ENCODE measurements at places on chromosomes 5 and 9. TPM values are rescaled to one million over a fixed set of nuclear protein-coding genes. Genes with fewer than 3 reads are reported as not detected.

The OMD gene
- 19.6 TPM for total RNA-seq

DNA sequence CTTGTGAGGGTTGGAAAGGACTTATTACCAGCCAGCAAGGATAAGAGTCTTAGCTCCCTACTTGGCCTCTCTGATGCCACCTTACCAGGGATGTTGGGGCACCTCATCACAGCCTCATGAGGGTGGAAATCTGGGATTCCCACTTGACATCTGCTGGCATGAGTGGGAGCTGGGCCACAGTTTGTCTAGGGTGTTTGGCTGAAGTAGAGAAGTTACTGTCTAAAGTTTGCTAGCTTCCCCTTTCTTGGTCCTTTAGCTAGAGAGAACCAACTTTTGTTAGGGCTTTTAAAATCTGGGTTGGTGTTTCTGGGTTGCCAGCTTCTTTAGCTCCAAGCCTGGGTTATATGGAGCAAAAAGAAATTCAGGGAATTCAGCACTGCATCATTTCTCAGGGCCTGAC is 57.5 kb upstream of the GNA14 start:
- DNase-seq, result no peak

- DNase-seq, result no peak
Measured at GRCh38 chr9:75552941-75553340, 337.5 kb upstream of the PCSK5 start.

The AGTPBP1 gene
- total RNA-seq, result 54.8 TPM

The CARD6 gene
- 9.6 TPM for total RNA-seq

The GLRA1 gene
- not detected for total RNA-seq

DNA sequence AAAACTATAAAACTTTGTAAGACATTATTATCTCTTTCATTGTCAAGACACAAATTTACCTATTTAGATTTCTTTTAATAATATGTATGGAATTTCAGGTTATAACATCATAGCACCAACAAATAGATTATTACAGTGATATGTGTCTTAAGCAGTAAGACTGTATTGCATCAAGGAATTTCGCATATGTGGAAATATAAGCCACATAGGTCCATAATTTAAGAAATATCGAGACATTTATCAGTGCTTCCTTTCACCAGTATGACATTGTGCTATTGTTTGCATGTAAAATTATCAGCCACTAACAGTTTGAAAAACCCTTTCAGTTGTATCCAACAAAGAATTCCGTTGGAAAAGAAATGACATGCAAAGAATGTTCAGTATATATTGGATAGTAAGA is 186.7 kb upstream of the RASA1 start:
- DNase-seq, result no peak

The SLC34A1 gene
- not detected for total RNA-seq

The HSD17B3 gene
- 1.8 TPM for total RNA-seq

GRCh38 chr9:5582835-5583195 is 46.1 kb upstream of the RIC1 start:
- peak; percentile 81 for DNase-seq

The PTCH1 gene
- total RNA-seq, result 8.7 TPM

DNA sequence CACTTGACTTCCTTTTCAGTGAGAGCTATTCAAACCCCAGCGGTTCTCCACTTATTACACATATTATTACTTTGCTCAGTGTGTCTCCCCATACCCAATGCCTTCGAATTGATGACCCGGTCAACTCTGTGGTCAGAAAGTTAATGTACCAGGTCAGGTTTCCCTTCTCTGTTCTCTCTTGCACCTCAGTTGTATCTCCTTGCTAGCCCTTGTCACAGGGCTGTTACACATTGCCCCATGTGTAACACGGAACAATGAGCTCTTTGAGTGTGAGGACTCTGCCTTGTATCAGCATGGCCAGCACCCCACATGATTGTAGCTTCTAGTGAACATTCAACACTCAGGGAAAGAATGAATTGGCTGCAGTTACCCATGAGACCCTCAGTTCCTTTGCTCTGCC is 73.6 kb downstream of the DOCK2 start:
- no peak for DNase-seq

The SUSD3 gene
- 1.0 TPM for total RNA-seq

DNA sequence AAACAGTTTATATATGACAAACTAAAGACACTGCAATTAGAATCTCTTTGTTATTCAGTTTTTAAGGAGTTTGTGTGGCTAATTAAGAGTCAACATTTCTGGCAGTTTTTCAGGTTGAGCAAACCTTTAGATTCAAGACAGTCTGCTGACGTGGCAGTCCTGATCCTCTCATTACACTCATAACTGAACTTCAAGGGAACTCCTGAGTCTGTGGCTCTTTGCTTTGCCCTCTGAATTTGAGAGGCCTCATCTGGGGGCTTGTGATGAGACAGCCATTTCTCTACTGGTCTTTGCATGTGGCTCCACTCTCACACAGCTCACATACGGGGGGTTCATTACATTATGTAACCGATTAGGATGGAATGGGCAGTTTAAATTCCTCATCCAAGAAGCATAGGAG is 182.9 kb upstream of the MEF2C start:
- no peak for DNase-seq

The PCDHB3 gene
- total RNA-seq, result 1.4 TPM

The IFNA2 gene
- total RNA-seq, result not detected

GRCh38 chr5:107766439-107766838 is 95.7 kb upstream of the EFNA5 start:
- no peak for DNase-seq

GRCh38 chr5:41193456-41194205 is 19.7 kb downstream of the C6 start:
- peak; percentile 100 for DNase-seq

The PCDHB10 gene
- total RNA-seq, result 2.0 TPM

- DNase-seq, result no peak
Measured at GRCh38 chr9:130462685-130463540, 18.2 kb downstream of the ASS1 start.

The MARCOL gene
- total RNA-seq, result not detected

GRCh38 chr5:132971483-132972435 is 8.3 kb upstream of the AFF4 start:
- no peak for DNase-seq

DNA sequence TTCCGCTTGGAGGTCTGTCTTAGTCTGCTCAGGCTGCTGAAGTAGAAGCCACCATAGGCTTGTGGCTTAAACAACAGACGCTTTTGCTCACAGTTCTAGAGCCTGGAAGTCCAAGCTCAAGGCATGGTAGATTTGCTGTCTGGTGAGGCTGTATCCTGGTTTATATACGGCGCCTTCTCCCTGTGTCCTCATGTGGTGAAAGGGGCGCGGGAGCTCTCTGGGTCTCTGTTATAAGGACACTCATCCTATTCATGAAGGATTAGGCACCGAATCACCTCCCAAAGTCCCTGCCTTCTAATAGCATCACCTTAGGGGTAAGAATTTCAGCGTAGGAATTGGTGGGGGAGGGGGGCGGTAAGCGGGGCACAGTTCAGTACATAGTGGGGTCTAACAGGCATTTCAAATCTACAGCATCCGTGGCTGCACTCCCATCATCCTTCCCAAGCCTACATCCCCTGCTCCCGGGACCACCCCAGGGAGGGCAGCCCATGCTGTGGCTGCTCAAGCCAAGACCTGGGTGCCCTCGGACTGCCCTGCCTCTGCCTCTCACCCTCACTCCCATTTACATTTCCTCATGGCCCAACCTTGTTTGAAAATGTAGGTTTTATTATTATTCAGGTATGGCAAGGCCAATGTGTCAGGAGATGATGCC is 15.1 kb upstream of the LPCAT1 start:
- peak; percentile 18 for DNase-seq

The GRM6 gene
- total RNA-seq, result not detected

DNA sequence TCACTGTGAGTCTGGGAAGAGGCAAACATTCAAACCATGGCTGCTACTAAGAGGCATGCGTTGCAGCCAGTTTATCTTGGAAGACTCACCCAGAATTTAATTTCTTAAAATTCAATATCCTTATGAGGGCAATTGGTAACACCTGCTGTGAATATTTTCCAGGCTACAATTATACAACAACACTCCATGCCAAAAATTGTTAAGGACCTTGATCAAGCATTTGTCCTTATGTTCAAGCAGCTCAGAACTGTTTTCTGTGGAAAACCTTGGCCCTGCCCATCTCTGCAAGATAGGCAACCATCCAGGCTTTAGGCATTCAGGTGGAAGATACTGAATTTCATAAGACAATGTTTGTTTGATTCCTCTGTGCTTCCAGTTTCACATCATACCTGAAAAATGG is 327.8 kb downstream of the FBXL7 start:
- no peak for DNase-seq

GRCh38 chr9:137619240-137620047 is 639 bp downstream of the EHMT1 start:
- peak; percentile 67 for DNase-seq

The IL17B gene
- 0.94 TPM for total RNA-seq

The IFNK gene
- total RNA-seq, result not detected

The FBP2 gene
- not detected for total RNA-seq

The IL33 gene
- total RNA-seq, result 45.2 TPM

GRCh38 chr9:134491856-134492255 is 149.7 kb upstream of the COL5A1 start:
- DNase-seq, result no peak

The HTR1A gene
- 0.35 TPM for total RNA-seq

GRCh38 chr9:130255631-130256134 is 9.9 kb upstream of the HMCN2 start:
- no peak for DNase-seq

The CNTNAP3 gene
- 11.7 TPM for total RNA-seq

The MTX3 gene
- 13.7 TPM for total RNA-seq

DNA sequence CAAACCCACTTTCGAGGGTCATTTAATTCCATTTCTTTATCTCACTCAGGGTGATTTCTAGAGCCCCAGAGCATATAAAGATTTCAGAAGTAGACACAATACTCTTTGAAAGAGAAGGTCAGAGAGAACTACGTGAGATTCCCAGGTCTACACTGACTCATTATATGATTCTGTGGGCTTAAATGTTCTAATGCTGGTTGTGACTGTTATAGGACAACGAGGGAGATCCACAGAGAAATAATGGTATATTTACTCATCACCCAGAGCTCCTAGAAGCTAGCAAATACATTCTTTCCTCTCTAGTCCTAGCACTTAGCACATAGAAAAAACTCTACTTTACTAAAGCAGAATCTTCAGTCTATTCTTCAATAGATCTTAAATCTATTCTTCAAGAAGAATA is 39.4 kb upstream of the GRAMD2B start:
- DNase-seq, result no peak

DNA sequence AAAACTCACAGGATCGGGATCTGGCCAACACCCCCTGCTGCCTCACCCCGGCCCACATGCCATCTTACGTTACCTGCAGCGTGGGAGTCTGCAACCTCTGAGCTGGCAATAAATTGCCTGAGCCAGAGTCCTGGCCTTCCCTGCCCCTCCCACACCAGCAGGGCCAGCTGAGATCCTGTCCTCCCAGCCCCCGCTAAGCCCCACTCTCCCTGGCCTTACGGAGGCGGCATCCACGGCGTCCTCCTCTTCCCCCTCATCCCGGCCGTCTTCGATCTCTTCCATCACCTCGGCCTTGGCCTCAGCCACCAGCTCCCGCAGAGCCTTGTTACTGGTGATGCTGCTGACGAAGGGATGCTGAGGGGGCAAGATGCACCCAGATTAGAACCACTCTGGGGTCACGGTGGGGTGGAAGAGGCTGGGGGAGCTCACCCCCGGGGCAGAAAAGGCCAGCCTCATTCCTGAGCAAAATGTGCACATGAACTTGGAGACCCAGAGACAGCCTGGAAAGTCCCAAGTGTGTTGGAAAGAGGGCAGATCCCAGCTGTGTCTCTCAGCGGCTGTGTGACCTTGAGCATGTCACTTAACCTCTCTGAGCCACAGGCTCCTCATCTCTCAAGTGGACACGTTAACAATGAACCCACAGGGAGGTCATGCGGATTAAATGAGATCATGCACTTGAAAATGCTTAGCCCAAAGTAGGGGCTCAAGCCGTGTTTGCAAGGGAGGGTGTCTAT is 89.9 kb upstream of the FBXW11 start:
- DNase-seq, result no peak

The CCL21 gene
- total RNA-seq, result 2.1 TPM

- no peak for DNase-seq
Measured at GRCh38 chr9:78486661-78487060, 189.7 kb downstream of the PSAT1 start.

The SARDH gene
- 2.9 TPM for total RNA-seq

The MLANA gene
- not detected for total RNA-seq

GRCh38 chr9:35529161-35529823 is 39.4 kb downstream of the RUSC2 start:
- no peak for DNase-seq

DNA sequence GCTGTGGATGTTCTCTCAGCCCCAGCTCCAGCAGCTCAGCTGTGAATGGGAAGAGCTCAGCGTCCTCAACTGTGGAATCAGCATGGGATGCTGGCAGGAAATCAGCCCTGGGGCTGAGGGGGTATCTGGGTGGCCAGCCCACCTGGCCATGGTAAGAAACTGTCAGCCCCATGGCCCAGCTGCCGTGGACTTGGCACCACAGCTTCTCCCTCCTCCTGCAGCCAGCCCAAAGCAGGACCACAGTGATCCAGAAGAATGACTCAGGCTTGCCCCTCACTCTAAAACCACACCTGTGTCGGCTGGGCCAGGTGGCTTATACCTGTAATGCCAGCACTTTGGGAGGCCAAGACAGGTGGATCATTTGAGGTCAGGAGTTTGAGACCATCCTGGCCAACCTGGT is 48.0 kb downstream of the SAR1B start:
- no peak for DNase-seq

DNA sequence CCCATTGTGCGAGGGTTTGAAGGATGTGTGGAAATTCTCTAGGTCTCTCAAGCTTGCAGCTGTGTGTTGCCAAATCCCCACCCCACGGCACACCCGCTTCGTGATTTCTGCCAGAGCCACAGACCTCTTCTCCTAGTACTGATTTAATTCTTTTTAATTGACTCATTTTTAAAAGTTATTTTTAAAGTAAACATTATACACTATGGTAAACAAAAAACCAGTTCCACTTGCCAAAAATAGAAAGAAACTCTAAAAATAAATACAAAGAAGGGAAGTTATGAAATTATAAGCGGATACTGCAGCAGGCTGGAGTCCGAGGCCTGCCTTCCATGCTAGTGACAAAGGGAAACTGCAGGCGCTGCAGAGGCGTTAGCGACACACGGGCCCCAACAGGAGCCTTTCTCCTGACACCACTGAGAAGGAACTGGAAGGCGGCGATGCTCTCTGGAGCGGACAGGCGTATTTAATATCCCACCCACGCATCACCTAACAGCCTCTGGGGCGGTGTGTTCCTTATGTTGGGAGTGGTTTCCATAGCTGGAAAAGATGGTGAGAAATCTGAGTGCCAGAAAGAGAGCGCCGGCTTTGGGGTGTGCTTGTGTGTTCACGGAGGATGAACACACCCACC is 122.5 kb downstream of the COL23A1 start:
- DNase-seq, result peak; percentile 72

All from right cardiac atrium (tissue), 5 donors.